Activated T-cell treated with anti-CD3 and anti-CD28 coated beads for 48 hours (primary cell): ENCODE measurements at places on chromosomes 12 and 14.

DNA sequence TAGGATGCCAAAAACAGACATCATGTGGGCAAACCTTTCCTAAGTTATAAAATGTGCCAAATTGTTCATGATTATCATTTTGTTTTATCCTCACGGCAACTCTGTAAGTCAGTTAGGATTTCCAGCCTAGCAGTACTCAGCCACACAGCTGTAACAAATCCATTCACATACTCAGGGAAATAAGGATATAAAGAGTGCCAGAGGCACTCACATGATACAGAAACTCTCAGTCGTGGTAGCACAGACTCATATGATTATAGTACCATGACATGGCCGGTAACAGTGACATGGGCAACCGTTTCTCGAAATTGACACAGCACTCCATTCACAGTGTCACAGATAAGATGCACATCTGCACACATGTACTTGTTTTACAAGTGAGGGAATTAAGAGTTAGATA is 344.2 kb downstream of the LRIG3 start:
- no peak for DNase-seq

DNA sequence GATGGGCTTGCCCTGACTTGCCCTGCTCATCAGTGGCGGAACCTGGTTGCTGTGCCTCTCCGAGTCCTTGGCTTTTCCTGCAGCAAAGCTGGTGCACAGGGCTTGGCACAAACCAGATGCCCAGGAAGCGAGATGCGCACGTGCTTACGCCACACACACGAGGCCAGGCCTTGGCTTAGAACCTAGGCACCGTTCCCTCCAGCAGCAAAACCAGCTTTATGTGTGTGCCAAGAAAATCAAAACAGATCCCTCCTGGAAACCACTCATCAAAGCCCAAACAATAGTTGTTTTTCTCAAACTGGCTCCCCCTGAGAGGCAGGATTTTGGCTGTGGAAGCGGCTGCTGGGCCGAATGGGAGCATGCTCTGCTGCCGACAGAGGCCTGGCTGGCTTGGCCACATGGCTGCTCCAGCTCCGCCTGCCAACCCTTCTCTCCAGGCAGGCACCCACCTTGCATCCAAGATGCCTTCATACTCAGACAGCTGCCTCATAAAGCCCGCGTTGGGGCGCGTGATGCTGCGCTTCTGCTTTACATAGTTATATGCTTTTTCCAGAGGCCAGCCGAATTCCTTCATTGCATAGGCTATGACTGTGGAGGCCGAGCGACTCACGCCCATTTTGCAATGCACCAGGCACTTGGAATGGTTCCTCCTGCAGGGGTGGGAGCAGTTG is 58.7 kb downstream of the SSH1 start:
- DNase-seq: no peak

DNA sequence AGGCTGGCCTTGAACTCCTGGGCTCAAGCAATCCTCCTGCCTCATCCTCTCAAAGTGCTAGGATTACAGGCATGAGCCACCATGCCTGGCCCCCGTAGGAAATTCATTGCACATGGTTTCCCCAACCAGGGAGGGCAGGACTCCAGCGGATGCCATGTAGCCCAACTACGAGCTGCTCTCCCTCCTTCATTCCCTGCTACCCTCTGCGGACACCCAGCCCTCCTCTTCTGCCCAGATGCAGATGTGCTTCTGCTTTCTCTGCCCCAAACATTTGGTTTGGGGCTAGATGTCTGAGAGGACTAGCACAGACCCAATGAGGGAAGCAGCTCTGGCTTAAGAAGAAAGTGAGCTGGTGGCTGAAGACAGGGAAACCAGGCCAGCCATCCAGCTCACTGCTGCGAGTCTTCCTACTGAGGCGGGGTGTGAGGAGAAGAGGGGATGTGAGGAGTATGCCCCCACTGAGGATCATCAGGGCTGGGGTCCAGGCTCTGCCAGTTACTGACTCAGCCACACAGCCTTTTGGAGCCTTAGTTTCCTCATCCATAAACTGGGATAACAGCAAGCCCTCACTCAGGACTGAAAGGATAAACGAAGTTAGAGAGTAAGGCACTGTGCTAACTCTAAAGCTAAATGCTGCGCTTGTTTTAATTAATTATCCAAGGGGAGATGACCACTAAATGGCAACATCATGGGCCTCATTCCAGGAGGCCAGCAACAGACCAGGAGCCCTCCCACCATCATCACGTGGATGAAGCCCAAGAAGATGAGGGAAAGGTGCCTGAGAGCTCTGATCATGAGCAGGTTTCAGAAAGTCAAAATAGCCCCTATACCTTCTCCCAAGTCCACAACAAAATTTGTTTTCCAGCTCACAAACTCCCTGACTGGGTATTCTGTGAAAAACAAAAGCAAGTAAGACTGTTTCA is 10.9 kb downstream of the CTDSP2 start:
- no peak for DNase-seq

DNA sequence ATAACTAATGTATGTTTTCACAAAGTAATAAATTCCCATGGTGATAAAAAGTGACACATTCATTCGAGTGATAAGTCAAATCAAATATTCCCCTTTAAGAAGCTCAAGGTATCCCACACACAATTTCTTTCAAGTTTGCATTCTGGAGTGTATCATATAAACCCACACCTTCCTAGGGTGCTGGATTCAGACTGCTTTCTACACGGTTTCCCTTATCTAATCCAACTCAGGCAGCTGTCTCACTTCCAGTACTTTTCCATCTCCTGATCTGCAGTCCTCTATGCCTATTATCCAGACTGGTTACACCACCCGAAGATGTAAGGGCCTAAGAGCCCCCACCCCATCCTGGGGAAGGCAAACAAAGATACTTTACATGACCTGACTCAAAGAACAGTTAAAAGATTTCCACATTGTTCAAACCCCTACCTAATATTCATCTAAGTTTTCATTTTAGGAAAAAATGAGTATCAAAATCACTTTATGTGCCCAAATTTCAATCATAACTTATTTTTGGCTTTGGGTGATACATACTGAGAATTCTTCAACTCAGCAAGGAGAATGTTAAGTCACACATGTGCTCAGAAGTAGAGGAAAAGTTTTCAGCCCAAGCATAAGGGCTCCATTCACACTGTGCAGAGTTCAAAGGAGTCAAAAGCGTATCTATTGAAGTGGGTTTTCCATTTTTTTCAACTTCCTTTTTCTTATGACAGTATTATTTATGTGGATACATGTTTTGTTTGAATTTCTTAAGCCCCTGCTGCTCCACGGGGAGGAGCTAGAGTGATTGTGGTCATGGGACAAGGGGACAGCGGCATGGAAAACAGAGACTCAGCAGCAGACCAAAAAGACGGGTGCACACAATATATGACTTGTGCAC is 41.8 kb downstream of the CORO1C start:
- DNase-seq: peak; percentile 33

DNA sequence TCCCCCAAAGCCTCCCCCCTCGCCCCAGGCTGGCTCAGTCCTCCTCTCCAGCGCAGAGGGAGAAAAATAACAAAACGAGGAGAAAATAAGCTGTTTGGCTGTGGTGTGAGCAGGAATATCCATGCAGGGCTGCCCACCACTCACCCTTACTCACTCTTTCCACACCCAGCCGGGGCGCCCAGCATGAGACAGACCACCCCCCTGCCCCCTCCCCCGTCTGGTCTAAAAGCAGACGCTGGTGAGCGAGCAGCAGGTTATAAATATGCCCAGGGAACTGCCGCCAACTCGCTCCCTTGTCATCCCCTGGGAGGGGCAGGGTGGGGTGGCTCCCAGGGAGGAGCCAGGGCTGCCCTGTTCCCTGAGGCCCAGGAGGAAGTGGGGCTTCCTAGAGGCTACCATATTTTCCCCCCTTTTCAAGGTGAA is 7.4 kb downstream of the WNT1 start:
- no peak for DNase-seq

DNA sequence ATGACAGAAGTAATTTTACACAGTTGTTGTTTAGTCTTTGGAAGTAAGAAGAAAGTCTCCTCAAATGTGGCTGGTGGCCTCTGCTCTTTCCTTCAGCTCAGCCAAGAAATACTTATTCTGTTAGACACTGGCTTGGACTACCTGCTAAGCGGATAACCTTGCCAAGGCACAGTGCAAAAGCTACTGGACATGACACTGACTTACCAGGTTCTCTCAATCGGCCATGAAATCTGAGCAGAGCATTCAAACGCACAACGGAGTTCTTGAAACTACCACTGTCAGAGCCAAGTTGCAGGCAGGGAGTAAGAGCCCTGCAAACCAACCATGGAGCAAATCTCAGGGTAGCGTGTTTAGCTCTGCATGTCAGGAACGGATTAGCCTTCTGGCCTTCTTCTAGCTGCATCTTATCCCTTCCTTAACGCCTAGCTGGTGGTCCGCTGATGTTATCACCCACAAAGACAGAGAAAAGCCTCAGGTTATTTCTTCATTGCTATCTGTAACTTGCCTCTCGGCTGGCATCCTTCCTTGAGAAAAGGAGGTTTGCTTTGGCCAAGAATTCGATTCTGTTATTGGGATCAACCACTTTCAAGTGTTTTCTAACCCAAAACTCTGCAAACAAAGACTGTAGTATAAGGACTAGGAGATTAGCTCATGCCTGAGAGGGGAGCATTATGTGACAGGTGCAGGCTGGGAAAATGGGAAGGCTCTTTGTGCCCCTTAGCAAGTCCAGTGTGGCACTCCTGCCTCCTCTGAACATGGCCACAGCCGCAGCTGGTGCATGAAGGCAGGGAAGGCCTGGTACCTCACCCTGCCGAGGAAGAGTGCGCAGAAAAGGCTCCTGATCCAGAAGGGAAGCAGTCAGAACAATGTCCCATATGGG is 223.4 kb downstream of the GLT1D1 start:
- no peak for DNase-seq

DNA sequence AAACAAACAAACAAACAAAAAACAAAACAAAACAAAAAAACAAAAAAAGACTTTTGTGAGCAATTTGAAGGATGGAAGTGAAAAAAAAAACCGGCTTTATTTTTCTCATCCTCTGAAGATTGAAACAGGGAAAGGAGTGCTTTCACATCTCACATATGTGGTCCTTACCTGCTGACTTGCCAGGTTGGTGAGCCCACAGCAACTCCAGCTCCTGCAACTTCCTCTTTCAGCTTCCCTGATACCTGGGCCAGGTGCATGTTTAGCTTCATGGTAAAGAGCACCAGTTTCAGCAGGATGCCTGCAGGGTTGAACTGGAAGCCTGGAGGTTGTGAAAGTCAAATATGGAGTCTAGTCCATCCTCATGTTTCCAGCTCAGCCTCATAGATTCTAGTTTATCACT is 221.2 kb upstream of the OTX2 start:
- no peak for DNase-seq

DNA sequence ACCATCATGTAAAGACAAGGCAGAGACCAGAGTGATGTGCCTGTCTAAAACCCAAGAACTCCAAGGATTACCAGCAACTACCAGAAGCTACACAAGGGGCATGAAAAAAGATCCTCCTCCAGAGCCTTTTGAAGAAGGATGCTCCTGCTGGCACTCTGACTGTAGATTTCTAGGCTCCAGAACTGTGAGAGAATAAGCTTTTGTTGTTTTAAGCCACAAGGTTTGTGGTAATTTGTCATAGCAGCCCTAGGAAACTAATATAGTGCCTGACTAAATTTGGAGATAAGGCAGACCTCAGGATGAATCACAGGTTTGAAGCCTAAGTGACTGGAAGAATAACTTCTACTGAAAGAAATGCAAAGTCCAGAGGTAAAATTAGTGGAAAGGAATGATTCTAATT is 132.9 kb downstream of the CEP83 start:
- no peak for DNase-seq

DNA sequence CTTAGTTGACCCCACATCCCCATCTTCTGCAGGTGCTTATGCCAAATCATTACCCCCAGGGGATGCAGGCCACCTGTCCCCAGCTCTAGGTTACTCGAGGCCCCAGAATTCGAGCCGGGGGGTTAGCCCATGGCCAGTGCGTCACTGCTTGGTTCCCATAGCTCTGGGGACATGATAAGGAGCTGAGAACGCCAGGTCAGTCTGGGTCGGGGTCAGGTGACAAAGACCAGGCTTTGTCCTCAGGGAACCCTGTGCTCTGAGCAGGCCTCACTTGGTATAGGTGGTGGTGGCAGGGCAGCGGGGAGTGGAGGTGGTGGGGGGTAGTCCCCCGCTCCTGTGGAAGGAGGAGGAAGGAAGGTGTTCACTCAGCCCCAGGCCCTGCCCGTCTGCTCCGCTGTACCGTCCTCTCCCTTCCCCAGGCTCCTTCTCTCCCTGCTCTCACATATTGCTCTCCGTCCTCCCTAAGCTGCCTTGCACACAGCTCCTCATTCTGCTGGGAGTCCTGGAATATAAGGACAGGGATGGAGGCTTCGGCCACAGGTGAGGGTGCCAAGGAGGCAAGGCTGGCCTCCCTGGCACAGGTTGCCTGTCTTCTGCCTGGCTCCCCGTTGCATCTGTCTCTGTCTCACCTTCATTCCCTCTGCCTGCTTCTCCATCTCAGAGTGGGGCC is 2.0 kb upstream of the MYH6 start:
- no peak for DNase-seq

- no peak for DNase-seq
These were observed 23.2 kb downstream of the FOS start for GRCh38 chr14:75301666-75302325.

DNA sequence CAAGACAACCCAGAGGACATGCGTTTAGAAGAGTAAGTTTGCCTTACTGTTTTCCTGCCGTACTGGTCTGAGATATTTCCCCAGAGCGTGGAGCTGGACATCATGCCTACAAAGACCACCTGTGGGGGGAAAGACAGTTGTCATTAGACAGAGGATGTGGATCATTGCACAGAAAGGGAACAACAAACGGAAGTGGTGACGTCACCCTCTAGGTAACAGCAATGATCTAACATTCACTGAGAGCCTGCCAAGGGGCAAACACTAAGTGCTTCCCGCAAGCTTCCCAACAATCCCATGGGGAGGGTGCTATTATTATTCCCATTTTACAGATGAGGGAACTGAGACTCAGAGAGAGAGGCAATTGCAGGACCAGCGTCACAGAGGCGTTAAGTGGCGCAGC is 48.5 kb downstream of the SVOP start:
- no peak for DNase-seq

- DNase-seq: no peak
These were observed 209.7 kb upstream of the NPAS3 start for GRCh38 chr14:32728976-32729375.

- no peak for DNase-seq
These were observed 326.8 kb downstream of the SYT1 start for GRCh38 chr12:79191391-79191790.

GRCh38 chr14:61695695-61696527 is 598 bp downstream of the HIF1A start:
- DNase-seq: peak; percentile 41

DNA sequence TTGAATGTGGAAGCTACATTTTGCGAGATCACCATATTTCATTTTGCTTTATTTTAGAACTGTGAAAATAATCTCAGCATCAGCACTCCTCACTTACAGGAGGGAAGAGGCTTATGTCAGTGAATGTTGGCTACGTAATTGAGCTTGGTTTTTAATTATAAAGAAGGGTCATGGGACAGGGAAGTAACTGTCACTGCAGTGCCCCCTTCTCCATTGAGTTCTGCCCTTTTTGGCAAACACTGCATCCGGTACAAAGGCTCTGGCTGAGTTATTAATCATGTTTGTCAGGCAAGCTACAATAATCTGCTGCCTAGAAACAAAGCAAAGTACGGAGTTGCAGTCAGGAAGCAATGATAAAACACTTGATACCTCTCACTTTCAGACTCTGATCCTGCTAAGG is 546.7 kb downstream of the SNAPC1 start:
- no peak for DNase-seq

GRCh38 chr12:132140501-132140900 is 3.6 kb downstream of the DDX51 start:
- no peak for DNase-seq

GRCh38 chr14:79967001-79967400 is 244.3 kb downstream of the DIO2 start:
- DNase-seq: no peak

GRCh38 chr12:62098132-62098531 is 162.1 kb upstream of the USP15 start:
- no peak for DNase-seq

- DNase-seq: no peak
These were observed 46.4 kb downstream of the STXBP6 start for GRCh38 chr14:25003537-25003936.
